ENCODE measurements at places on chromosomes 13 and 19. TPM values are rescaled to one million over a fixed set of nuclear protein-coding genes. Genes with fewer than 3 reads are reported as not detected.

Gene TEX101
- not detected for total RNA-seq

DNA sequence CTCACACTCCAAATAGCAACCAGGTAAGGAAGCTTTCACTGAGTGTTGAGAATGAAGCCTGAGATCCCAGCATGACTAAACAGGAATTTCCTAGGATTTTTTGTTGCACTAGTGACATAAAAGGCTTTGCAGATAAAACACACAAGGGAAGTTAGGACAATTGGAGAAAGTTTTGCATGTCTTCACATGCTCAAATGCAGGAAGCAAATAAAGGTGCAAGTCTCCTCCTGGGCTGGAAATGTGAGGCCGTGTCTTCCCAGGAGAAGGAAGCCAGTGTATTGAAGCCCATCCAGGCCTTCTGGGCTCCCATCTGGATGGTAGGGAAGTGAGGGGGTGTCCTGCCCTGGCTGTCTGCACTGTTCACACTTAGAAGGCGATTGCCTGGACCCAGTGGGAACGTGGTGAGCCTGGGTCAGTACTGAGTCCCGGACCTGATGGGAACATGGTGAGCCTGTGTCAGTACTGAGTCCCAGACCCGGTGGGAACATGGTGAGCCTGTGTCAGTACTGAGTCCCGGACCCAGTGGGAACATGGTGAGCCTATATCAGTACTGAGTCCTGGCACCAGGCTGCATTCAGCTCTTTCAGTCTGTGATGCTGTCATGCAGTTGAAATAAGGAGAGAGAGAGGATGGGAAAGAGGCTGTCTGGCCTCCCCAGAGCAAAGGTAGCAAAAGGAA, 38.7 kb downstream of the SIAH3 start:
- no peak for DNase-seq

DNA sequence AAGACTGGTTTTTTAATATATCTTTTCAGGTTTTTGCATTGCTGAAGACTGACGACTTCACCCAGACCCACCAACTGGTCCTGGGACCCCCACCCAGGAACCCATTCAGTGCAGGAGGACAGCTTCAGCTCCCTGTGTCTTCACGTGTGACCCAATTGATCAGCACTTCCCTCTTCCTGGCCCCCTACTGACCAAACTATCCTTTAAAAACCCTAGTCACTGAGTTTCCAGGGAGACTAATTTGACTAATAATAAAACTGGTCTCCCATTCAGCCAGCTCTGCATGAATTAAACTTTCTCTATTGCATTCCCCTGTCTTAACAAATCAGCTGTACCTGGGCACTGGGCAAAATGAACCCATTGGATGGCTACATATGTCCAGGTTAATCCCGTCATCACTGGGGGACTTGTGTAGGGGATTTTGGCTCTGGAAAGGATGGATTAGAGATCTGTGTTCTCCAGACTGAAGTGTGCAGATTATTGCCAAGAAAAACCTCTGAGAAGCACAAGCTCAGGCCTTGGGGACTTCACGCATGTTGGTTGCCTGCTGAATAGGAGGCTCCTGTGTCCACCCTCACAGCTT, 16.3 kb upstream of the PARP4 start:
- no peak for DNase-seq

GRCh38 chr13:79723519-79724024, 242.6 kb downstream of the NDFIP2 start:
- DNase-seq, result no peak

GRCh38 chr13:109205315-109205714, 575.9 kb downstream of the MYO16 start:
- no peak for DNase-seq

Gene COG6
- total RNA-seq, result 37.3 TPM

- no peak for DNase-seq
Measured at GRCh38 chr13:106287351-106287750, 248.1 kb downstream of the EFNB2 start.
